ENCODE measurements at places on chromosomes 11 and 22. TPM values are rescaled to one million over a fixed set of nuclear protein-coding genes. Genes with fewer than 3 reads are reported as not detected.
A peak's percentile ranks its signal among the peaks of the same experiment; 100 is the strongest.

ANKRD42 gene
- 3.9 TPM for total RNA-seq

ANO5 gene
- under 0.01 TPM for total RNA-seq

TPBGL gene
- 0.17 TPM for total RNA-seq

TNNT3 gene
- total RNA-seq = not detected

PITPNM1 gene
- 4.8 TPM for total RNA-seq

STARD10 gene
- 60.4 TPM for total RNA-seq

MPPED1 gene
- not detected for total RNA-seq

CRYBB2 gene
- total RNA-seq = not detected

DNA sequence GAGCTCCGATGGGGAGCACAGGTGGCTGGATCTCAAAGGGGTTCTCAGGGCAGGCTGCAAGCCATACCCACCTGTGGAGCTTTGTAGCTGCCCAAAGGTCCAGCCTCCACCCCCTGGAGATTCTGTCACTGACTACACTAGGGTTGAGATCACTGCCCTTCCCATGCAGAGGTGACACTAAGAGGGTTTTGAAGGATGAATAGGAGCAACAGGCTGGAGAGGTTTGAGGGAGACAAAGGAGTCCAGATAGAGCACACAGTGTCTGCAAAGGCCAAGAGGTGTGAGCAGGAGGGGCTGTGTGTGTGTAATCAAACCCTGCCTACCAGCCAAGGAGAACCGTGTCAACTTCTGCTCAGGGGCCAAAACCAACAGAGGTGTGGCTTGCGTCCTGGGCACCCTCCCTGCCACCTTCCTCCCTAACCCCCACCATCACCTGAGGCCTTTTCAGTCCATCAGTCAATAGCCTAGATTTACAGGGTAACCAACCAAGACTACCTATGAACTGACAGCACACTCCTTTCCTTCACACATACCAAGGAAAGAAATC lies 43.0 kb upstream of the WNT11 start:
- DNase-seq = no peak

DNA sequence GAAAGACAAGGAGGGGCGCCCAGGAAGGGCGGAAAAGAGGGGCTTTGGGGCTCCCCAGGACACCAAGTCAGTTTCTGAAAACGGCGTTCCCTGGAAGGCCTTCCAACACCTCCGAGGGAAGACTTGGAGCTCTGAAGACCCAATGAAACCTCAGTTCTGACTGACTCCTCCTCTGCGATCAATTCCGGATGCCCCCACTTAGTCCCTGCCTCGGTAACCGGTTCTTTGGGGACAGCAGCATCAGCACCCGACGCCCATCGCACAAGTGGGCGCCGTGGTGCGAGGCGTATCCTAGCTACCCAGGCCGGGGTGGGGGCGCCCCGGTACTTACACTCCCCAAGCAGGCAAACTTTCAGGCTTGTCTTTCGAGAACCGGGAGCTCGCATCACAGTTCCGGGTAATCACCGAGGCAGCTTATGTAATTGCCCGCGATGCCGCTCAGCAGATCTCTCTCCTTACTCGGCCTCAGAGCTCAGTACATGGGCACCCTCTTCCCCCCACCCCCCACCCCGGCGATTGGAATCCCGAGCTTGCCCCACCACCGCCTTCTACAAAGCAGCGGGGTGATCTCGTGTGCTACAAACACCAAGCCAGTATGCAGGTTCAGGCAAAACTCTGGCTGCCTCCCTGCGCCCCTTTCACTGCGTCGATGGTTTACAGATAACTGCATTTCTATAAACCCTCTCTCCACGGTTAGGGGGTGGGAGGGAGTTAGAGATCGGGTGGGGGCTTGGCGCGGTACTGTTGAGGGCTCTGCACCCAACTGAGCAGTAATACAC lies 2.0 kb downstream of the TENM4 start:
- DNase-seq = no peak

- no peak for DNase-seq
Measured at GRCh38 chr11:114166362-114166761, 106.9 kb downstream of the ZBTB16 start.

DNA sequence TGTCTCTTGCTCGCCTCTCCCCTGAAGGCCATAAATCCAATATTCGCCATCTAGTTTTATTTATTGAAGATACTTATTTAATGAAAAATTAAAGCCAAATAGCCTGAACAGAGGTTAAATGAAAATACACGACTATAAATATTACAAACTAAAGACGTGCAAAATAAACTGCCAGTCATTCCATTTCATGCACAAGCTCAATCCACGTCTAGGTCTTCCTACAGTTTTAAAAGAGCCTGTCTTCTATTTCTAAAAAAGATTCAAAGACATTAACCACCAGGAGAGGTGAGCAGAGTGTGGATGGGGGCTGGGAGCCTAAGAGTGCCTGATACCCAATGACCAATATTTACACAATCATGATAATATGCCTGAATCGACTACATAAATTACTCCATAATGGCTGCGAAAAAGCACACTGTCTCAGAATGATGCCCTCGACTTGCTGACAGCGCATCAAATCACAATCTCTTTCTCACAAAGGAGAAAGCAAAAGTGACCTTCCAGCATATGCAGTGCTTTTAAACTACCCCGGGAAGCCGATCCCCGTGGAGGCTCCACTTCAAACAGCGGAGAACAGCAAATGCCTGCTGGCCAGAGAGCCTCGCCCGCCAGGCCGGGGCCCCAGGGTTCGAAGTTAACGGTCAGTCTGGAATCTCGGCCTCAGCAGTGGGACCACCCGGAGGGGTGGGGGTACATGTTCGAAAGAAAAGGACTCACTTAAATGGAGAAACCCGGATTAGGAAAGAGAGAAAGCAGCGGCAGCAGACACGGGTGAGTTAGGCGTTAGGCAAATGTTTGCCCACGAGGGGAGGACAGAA lies 1.7 kb downstream of the FCHSD2 start:
- peak; percentile 52 for DNase-seq

DNA sequence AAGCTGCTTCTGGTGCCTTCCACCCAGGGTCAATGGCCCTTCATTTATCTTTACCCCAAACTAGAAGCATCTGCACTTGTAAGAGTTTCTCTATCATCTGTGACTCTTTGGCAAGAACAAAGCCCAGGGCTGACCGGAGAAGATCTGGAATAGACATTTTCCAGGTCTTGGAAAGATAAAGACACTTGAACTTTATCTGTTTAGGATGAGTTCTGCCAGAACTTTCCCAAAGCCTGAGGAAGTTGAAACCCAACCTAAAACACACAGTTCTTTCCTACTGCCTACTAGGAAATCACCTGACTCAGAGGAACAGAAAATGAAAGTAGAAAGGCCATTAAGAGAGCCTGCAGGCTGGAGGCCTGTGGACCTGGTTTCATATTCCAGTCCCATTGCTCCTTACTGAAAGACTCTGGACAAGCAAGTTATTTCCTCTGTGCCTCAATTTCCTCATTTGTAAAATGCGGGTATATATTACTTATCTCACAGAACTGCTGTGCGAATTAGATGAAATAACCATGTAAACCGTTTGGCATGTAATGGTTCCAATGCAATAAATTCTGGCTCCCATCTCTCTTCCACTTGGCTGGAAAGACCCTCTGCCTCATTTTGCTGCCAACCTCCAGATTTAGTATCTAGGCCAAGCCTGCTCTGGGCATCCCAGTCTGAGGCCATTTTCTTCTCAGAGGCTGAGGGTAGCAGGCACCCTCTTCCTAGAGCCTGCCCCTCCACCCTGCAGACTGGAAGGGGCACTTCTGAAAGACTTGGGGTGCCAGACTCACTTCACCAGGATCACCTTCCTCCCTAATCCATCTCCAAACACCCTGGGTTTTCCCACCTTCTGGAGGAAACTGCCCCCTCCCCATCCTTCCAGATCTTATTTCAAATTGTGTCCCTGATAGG lies 1.2 kb downstream of the UBE2L6 start:
- peak; percentile 62 for DNase-seq

DNA sequence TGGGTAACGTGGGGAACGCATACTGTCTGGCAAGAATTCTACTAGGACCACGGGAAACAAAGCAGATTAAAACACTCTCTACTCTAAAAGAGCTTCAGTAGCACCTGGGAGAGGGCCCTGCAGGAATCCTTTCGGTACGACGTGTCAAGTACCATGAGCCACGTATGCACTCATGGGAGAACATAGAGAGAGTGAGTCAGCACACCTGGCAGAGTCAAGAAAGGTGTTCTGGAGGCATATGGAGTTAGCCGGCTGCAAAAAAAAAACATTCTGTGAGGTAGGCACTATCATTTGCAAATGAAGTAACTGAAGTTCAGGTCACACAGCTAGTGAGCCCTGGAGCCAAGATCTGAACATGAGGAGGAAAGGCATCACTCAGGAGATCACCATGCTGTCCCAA lies 71.1 kb upstream of the BID start:
- no peak for DNase-seq

GRCh38 chr11:119571311-119571710 lies 148.3 kb upstream of the THY1 start:
- no peak for DNase-seq

- no peak for DNase-seq
Measured at GRCh38 chr11:123143921-123144320, 51.1 kb downstream of the CLMP start.

DNA sequence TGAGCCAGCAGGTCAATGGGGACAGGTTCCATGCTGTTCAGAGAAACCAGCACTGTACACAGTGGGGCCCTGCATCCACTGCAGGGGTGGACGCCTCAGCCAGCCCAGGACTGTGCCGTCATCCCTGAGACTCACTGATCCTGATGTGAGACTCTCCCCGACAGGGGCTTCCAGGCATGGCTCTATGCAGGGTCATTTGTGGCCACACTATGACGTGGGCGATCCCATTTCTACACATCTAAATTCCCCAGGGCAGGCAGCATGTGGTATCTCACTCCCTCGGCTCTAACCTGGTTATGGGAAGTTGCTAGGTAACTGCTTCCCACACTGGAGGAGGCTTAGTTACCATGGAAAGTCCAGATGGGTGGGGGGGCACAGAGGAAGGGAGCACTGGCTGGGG lies 14.2 kb upstream of the FAM83F start:
- DNase-seq = no peak

GRCh38 chr11:10022764-10023163 lies 271.3 kb downstream of the SBF2 start:
- no peak for DNase-seq

- DNase-seq = peak; percentile 6
Measured at GRCh38 chr11:75077316-75077715, 19.4 kb downstream of the OR2AT4 start.

GRCh38 chr11:85123752-85124231 lies 503.4 kb downstream of the DLG2 start:
- DNase-seq = no peak

DNA sequence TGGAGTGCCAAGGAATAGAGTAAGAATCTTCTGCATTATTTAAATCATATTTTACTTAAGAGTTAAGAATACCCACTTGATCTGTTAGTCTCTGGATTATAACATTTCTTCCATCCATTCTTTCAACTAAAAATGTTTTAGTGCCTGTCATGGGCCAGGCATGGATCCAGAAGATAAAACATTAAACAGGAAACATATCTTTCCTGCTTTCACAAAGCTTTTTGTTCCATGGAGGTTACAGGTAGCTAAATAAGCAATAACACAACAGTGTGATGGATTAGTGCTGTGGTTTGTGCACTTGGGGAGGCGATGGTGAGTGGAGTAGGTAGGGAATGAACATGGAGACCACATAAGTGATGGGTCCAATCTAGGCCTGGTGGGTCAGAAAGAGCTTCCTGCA lies 258.5 kb downstream of the DDX10 start:
- DNase-seq = peak; percentile 59

- no peak for DNase-seq
Measured at GRCh38 chr11:117820071-117820470, 4.5 kb downstream of the FXYD2 start.

GRCh38 chr22:42905702-42906183 lies 48.7 kb upstream of the ARFGAP3 start:
- peak; percentile 51 for DNase-seq

- no peak for DNase-seq
Measured at GRCh38 chr11:113177671-113178070, 136.7 kb upstream of the TTC12 start.

DNA sequence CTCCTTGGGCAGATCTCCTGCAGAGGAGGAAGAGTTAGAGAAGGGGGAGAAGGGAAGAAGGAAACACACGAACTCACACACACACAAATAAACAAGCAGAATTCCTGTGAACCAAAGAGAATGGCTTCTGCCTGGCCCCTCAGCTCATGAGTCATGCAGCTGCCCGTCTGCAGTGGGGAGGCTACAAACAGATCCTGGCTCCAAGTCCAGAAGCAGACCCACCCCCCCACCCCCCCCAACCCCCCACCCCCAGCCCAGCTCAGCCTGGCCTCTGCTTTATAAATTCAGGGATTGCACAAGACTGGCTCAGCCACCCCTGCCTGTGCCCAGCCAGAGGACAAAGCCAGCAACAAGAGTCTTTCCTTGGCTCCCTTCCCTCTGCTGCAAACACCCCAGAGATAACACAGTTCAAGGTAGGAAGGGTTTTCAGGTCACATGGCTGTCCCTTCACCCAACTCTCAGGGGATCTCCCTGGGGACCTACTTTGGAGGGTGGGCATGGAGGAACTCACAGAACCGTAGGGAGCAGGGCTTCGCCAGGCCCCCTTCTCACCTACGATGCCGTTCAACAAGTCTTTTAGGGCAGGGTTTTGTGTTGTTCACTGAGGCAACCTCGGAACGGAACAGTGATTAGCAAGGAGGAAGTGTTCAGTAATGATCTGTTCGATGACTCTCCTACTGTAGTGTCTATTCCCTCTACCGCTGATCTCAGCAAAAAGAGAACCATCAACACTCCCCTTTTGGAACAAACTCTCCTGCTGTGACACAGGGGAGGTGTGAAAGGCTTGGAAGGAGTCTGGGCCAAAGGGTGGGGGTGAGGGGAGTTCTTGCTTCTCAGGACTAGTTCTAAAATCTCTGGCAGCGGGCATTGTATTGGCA lies 35.5 kb downstream of the RPL27A start:
- DNase-seq = peak; percentile 77

Data from dermis blood vessel endothelial cell (primary cell).